Cerebellar nuclear complex (tissue), 1 donor: ENCODE measurements at places on chromosomes 2 and 18.

DNA sequence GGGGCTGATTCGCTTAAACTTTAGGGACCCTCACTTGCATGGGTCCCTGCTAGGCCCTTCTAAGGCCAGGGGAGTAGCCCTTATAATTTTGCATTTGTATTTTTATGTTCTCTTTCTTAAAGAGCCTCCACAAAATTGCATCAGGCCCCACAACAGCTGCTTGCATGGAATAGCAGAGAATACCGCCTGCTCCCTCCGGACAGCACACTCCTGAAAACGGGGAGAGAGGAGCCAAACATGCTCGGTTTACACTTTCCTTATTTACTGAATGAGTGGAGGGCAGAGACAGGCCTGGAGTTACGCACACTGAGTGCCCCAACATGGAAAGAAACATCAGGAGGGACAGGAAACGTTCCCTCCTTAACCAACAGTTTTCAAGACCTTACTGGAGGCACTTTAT, 132.2 kb downstream of the ANTXR1 start:
- no peak for DNase-seq

DNA sequence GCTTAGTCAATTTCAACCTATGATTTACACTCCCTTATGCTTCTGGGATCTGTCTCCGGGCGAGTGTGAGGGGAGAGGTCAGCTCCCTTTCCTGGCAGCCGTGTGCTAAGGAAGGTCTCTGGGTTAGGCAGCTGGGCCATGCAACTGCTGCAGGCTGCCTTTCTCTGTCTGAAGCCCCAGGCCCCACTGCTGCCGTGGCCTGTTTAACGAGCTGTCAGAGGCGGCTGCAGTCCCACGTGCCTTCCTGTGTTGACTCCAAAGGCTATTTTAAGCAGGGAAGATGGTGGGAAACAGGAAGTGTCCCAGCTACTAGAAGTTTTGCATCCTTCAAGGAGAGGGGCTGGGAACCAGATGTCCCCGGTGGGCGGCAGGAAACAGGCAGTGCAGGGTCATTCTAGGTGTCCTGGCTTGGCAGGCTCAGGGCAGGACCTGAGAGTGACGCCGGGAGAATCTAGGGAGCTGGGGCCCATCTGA, 186.4 kb downstream of the TNS1 start:
- no peak for DNase-seq

DNA sequence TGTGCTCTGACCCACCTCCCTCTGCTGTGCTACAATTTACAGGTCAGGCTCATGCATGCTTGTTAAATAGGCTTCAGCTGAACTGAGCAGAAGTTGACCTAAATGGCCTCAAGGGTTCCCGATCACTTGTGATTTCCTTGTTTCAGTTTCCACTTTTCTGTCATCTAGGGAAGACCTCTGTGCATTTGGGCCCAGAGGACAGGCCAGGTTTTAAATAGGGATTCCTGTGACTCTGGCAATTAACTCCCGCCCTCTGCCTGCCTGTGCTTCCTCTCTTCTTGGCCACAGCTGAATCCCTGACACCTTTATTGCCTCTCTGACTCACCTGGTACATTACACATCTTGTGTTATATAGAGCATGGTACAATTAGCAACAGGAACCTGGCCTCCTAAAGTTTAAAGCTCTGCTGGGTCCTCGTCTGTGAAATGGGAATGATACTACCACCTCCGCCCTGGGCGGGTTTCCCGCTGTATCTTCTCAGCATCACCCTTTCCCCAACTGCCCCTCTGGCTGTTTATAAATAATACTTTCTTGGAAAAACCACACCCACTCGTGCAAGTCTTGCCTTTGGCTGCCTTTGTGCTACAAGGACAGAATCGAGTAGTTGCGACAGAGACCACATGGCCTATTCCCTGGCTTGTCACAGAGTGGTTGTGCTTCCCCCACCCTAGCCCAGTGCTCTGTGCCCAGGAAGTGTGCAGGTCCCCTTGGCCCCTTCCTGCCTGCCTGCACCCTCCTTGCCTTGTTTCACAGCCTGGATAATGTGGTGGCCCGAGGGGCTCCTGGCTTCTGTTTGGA, 7.9 kb downstream of the CABLES1 start:
- no peak for DNase-seq

- DNase-seq = no peak
These were observed 47.5 kb downstream of the PTGR3 start for GRCh38 chr18:75161256-75162028.

DNA sequence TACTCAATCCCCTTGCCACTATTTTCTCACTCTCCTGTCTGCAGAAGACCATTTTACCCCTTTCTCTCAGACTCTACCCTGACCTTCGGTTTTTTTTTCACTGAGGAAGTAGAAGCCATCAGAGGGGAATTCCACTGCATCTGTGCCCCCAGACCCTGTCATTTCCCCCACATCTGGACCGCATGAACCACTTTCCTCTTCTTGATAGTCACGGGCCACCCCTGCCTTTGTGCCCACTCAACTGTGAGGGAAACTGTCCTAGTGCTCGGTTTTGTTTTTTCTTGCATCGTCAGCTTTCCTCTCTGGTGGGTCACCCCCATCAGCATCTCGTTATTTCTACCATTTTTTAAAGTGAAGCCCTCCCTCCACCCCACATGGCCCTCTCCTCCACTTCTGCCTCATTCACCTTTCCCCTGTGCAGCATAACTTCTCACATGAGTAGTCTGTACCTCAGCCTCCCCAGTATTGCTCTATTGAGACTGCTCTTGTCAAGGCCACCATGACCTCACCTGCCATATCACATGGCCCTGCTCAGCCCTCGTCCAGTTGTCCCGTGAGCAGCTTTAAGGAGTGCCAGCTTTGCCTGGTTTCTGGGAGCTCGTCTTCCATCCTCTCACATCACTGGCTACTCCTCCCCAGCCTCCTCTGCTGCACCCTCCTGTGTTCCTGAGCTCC, 32.4 kb downstream of the TMEM87B start:
- DNase-seq = no peak

GRCh38 chr2:162731917-162732804, 106.4 kb downstream of the KCNH7 start:
- no peak for DNase-seq

DNA sequence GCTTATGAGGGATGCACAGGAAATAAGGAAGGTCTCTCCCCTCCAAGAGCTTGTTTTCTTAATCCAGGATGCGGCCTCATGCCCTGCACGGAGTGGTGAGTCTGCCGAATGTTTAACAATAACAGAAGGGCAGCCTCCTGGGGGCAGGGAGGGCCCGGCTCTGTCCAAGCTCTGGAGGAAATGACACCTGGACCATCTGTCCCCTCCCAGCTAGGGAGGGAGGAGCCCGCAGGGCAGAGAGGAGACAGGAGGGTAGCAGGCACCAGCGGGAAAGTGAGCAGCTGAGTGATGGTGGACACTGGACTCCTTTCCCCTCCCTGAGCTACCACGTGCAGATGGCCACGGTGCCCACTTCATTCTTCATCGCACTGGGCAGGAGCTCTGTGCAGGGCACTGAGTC, 398.2 kb upstream of the MYT1L start:
- no peak for DNase-seq

DNA sequence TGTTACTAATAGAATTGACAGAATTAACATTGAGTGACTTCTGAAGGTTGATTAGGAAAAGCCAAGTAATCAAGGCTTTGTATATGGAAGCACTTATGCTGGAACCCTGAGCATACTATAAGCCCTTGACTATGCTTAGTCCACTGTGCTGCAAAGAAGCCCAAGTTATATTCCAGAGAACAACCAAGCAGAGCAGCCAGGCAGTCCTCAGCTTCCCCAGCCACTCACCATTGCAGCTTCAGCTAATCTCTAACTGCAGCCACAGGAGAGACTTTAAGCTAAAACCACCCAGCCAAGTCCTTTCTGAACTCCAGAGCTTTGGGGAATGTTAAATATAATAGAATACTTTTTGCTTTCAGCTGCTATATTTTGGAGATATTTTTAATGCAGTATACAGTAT, 164.4 kb upstream of the VWC2L start:
- DNase-seq = no peak

DNA sequence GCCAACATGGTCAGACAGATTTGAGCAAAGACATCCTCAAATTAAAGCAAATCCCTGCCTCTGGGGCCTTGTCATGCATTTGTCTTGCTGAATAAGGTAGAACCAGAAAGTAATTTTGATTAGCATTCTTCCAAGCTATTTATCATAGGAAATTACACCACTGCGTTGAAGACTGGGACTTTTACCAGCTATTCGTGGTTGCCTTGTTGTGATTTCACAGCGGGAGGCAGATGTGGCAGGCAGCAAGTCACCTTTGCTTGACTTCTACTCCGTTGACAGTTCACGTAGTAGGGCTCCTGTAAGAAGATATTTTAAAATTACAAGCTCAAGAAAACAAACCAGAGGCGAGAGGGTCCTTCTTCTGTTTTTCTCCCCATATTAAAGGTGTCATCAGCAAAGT, 80.6 kb downstream of the EN1 start:
- DNase-seq = no peak

GRCh38 chr2:157168501-157168900, 89.0 kb upstream of the GALNT5 start:
- DNase-seq = no peak

GRCh38 chr2:120226316-120226715, 3.1 kb upstream of the TMEM185B start:
- no peak for DNase-seq

DNA sequence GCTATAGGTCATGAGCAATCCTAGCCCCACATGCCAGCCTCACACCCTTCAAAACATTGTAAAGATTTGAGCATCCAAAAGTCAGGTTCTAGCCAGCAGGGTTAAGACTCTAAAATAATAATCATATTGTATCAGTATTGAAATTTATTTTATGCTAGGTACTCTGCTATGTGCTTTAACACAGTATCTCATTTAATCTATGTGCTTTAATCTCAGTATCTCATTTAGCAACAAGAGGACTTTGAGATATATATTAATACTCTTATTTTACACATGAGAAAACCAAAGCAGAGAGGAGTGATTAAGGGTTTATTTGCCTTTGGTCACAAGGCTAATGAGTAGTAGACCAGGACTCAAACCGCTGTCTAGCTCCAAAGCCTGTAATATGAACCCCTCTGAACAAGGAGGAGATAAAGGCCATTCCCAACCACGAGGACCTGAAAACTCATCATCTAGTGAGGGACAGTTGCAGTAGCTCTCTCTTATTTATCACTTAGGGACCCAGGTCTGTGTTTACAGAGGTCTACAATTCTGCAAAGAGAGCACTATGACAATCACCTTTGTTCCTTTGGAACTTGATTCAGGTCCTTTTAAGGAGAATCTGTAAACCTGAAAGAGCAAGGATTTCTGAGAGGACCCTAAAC, 116.5 kb upstream of the SERTAD2 start:
- no peak for DNase-seq

GRCh38 chr2:227853765-227854271, 17.6 kb upstream of the DAW1 start:
- DNase-seq = no peak

GRCh38 chr2:222174450-222174849, 124.3 kb downstream of the PAX3 start:
- no peak for DNase-seq

DNA sequence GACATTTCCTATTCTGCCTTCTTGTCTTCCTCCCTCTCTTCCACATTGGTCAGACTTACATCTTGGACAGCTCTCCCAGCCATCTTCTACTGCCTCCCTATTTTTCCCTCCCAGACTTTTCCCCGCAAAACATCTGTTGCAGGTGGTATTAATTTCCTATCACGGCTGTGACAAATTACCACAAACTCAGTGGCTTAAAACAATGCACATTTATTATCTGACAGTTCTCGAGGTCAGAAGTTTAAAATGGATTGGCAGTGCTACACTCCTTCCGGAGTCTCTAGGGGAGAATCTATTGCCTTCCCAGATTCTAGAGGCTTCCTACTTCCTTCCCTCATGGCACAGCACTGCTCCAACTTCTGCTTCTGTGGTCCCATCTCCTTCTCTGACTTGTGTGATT, 33.3 kb downstream of the STRADB start:
- no peak for DNase-seq

GRCh38 chr2:66439812-66440542, 5.1 kb downstream of the MEIS1 start:
- no peak for DNase-seq

DNA sequence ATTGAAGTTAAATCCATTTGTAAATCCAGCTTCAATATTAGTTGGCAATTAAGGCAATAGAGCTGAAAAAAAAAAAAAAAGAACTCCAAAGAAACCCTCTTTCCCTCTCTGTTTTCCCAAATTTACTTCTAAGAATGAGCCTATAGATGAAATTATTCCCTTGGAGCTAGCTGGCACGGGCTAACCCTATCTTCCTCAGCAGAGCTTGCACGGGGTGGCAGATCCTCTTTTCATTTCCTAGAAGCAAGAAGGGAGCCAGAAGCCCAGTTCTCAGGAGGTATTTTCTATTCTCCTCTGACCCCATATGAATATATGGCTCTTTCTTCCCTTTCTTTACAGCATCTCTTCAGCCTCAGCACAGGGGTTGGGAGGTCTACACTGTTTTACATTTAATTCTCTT, 426.0 kb downstream of the TGIF1 start:
- DNase-seq = peak; percentile 44

GRCh38 chr18:42758852-42759251, 356.6 kb downstream of the RIT2 start:
- DNase-seq = no peak

- no peak for DNase-seq
These were observed 50.4 kb upstream of the KCNG2 start for GRCh38 chr18:79747156-79747845.

DNA sequence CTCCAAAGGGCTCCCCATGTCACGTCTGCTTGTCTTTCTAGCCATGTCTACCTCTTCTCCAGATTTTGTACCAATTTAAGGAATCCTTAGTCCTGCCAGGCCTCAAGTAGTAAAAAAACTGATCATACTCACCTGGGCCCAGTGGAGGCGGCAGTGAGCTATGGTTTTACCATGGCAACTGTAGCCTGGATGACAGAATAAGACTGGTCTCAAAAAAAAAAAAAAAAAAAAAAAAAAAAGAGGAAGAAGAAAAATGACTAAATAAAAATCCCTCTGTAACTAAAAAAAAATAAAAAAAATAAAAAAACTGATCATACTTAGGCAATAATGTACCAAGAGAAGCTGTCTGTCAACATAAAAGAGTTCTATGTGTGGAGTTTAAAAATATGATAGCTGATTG, 221.6 kb downstream of the NR4A2 start:
- no peak for DNase-seq

GRCh38 chr2:98669675-98670074, 61.3 kb downstream of the MGAT4A start:
- DNase-seq = no peak

DNA sequence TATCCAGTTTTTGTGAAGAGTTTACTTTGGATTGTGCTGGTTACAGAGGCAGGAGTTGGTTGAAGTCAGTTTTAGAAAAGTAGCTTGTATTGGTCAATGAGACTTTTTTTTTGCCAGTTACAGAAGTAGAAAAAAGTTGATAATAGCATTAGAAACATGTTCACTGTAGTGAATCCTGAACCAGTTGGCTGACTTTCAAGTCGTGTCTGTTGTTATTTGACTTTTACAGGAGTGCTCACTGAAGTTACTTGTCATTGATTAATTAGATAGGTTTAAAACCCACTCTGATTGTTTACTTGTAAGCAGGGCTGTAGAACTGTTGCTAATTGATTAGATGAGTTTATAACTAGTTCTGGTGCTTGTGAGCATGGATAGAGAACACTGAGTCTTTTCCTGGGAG, 312.0 kb upstream of the VWC2L start:
- no peak for DNase-seq

- no peak for DNase-seq
These were observed 9.0 kb upstream of the GAL3ST2 start for GRCh38 chr2:241767464-241768250.
